Stimulated activated CD4-positive, alpha-beta T cell treated with anti-CD3 and anti-CD28 coated beads, Interleukin-15, amount 100 ng/mL, for 1 hour (primary cell): ENCODE measurements at places on chromosomes 2 and 18.
A peak's percentile ranks its signal among the peaks of the same experiment; 100 is the strongest.

GRCh38 chr18:809985-810642 is 1.9 kb downstream of the YES1 start:
- DNase-seq, result no peak

GRCh38 chr2:118936306-118936705 is 5.7 kb upstream of the MARCO start:
- DNase-seq, result no peak

DNA sequence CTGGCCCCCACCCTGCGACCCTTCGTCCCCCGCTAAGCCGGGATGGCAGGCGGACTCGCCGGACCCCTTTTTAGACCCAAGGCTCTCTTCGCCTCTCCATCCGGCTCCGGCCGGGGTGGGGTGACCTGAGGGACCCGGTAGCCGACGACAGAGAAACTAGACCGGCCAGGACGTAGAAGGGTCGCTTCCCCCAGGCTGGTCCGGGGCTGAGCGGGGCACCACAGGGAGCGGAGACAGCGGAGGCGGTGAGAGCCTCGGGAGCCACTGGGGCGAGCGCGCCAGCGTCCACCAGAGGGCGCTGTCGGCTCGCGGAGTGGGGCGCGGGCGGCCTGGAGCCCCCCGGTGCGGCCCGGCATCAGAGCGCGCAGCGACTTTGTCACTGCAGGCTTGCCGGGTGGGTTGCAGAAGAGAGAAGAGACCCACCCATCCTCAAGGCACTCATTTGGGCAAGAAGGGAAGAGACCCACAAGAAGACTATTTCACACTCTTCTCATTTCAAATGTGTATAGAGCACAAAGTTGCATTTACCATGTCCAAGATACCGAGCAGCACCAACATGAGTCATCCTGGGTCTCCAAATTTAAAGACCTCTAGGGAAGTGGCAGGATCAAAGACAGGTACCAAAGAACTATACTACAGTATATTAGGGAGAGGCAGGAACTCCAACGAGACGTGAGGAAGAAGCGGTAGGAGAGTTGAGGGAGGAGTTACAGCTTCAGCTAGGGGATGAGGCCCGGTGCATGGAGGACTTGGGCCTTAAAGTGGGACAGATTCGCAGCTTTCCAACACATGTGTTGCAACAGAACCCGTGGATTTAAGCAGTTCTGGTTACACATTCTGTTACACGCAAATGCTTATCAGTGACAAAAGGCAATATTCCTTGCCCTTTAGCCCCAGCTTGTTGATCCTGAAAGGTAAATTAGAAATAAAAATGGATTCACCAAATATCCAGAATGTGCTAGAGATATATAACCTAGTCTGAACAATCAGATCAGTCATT is 7.6 kb upstream of the PRKCE start:
- peak; percentile 67 for DNase-seq

GRCh38 chr2:216619411-216620393 is 13.5 kb upstream of the IGFBP2 start:
- no peak for DNase-seq

GRCh38 chr18:21747764-21748693 is 7.4 kb downstream of the MIB1 start:
- DNase-seq, result no peak

- DNase-seq, result no peak
Measured at GRCh38 chr18:13363359-13363758, 144.8 kb downstream of the LDLRAD4 start.

GRCh38 chr2:174008720-174009119 is 43.5 kb upstream of the SP3 start:
- no peak for DNase-seq
